ENCODE measurements at places on chromosomes 7 and 10.

- DNase-seq = no peak
Measured at GRCh38 chr10:23001901-23002516, 74.2 kb downstream of the ARMC3 start.

DNA sequence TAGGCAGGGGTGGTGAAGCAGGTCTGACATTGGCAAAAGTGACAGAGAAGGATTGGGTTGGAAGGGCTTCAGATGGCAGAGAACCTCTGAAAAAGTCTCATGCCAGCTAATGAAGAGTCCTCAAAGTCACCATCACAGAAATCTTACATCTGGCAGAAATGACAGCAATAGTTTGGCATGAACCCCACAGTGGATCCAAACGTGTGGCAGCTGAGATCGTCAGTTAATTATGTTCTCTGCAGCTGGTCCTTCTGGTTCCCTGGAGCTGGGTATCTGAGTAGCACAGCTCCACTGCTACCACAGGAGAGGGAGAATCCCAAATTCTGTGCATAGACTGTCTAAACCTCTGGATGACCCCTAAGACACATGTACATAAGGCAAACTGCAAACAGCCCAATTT is 73.4 kb downstream of the ALOX5 start:
- DNase-seq = no peak

DNA sequence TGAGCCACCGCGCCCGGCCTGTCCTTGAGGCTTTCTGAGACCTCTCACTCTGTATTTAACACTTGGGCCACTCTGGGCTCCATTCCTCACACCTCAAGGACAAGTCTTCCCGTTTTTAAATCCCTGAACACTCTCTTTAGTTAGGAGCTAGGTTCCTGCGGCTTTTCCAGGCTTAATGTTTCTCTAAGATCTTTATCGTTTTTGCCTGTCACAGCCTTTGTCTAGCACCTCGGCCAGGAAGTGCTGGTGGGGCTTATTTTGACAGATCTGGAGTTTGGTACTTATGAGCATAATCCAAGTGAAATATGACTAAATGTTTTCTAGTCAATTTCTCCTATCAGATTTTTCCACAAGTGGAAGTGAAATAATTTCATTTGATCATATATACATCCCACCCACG is 186.6 kb downstream of the DPY19L1 start:
- no peak for DNase-seq

- no peak for DNase-seq
Measured at GRCh38 chr7:38396852-38397251, 123.4 kb upstream of the TARP start.

- DNase-seq = no peak
Measured at GRCh38 chr10:117262291-117262902, 21.5 kb downstream of the SLC18A2 start.

- DNase-seq = no peak
Measured at GRCh38 chr10:119654540-119654939, 3.4 kb downstream of the BAG3 start.

DNA sequence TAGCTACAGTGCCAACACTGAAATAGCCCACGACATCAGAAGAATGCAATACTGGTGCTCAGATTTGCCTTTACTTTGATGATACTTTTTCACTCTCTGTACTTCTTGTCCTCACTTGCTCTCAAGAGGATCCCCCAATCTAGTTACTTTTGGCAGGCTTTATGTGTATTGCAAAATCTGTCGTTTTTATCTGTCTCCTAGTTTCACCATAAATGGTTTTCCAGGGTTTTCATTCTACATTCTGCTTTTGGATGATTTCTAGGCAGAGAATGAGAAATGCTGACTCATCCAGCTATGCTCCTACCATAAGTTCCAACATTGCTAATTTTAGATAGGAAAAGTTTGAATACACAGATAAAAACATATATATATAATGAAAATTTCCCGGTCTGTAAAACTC is 659.5 kb upstream of the NRG3 start:
- DNase-seq = no peak

GRCh38 chr10:44398271-44398670 is 13.4 kb upstream of the CXCL12 start:
- DNase-seq = no peak

- no peak for DNase-seq
Measured at GRCh38 chr10:12349629-12350166, 351 bp downstream of the CAMK1D start.

DNA sequence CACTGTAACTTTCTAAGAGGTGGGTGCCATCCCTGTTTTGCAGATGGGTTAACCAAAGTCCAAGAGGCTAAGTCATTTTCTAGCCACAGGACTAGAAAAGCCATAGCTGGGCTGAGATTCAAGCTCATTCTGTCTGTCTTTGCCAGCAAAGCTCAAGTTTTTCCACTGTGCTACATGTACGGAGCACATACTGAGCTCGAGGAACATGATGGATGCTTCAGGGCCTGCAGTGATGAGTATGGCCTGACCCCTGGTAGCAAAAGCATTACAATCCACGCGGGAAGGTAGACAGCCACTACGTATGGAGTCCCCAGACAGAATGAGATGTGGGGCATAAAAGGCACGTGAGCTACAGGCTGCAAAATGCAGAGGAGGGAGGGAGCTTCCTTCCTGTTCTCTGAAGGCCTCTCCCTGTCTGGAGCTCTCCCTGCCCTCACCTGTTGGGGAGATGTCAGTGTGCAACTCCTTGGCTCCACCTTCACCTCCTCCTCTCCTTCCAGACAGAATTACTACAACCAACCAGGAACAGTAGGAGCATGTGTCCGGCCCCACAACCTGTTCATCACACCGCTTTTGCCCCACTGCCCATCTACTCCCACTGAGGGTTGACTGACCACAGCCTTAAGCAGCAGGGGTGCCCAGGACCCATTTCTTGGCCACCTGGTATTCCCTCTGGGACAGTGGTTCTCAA is 16.4 kb downstream of the ITPRIP start:
- DNase-seq = no peak

GRCh38 chr7:24966802-24967201 is 13.2 kb downstream of the OSBPL3 start:
- DNase-seq = no peak

- DNase-seq = no peak
Measured at GRCh38 chr10:55750458-55750857, 610.6 kb downstream of the ZWINT start.

GRCh38 chr10:72525689-72526088 is 100.2 kb downstream of the MICU1 start:
- DNase-seq = no peak
